Activated naive CD4-positive, alpha-beta T cell treated with anti-CD3 and anti-CD28 coated beads, Interleukin-2, amount 10 ng/mL, durations not matched to agents 7 days and 5 days (primary cell): ENCODE measurements at places on chromosomes 7 and 10.

DNA sequence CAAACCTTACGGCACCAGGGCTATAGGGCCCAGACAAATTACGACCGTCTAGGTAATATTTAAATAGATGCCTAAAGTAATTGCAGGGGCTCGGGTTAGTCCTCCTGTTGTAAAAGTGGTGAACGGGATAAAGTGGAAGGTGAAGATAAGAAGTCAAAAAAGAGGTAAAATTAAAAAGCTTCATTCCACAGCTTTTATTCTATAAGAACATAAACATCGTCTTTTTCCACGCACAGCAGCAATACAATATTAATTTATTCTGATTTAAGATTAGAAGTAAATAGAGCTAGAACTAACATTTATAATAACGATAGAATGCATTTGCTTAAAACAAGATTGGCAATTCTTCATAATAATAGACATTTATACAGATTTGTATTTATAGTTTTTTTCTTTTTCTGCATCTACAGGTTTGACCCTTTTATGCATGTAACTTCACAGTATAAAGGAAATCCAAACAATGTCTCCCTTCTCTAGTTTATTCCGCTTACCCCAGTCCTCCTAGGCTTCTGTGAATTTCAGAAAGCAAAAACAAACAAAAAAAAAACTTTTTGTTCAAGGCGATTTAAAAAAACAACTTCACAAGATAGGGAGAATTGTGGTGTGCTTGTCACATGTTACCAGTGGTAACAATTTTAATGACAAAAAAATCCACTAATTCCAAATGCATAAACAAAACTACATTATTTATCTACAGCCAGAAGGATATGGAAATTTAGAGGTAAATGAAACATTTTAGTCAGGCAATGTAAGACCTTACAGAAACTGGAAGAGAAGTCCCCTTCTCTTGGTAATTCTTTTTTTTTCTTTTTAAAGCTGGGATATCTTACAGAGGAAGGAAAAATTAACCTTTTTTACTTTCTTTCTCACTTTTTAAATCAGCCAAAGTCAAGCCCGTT, 3.4 kb downstream of the HOXA10 start:
- no peak for DNase-seq
- peak overlapping the region; percentile 79 for H3K27ac ChIP-seq
- H3K4me3 ChIP-seq: no peak overlapping the region
- peaks cover 98% of the 10 kb centered on the region for H3K27me3 ChIP-seq
- H3K4me1 ChIP-seq: peaks cover 14% of the 10 kb centered on the region
- H3K36me3 ChIP-seq: peaks cover 8% of the 10 kb centered on the region

GRCh38 chr7:15851201-15851600, 164.7 kb upstream of the MEOX2 start:
- no peaks in the 10 kb centered on the region for H3K4me1 ChIP-seq
- H3K4me3 ChIP-seq: no peak overlapping the region
- DNase-seq: no peak
- no peak overlapping the region for H3K27ac ChIP-seq
- H3K36me3 ChIP-seq: no peaks in the 10 kb centered on the region

DNA sequence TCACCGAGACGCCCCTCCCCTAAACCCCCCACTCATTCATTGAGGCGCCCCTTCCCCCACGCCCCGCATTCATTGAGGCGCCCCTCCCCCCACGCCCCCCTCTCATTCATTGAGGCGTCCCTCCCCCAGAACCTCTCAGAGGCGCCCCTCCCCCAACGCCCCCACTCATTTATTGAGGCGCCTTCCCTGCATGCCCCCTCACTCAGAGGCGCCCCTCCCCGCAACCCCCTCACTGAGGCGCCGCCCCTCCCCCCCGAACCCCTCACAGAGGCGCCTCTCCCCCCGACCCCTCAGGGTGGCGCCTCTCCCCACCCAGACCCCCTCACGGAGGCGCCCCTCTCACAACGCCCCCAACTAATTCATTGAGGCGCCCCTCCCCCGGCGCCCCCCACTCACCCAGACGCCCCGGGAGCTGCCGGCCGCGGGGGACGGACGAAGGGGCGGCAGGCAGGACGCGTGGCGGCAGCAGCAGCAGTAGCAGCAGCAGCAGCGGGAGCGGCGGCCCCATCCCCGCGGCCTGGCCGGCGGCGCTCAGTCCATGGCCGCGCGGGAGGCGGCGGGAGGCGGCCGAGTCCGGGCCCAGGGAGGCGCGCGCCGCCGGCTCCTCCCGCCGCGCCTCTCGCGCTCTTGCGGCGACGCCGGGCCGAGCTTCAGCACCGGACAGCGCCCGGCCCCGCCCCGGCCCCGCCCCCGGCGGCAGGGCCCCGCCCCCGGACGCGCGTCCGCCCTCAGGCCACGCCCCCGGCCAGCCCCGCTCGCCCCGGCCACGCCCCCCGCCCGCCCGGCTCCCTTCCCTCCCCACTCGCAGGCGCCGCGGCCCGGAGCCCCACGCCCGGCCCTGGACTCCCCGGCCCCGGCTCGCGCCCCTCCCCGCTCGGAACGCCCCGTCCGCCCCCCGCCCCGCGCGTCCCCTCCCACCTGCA, at the start of gene PTPRN2:
Gene PTPRN2, minus strand, starts transcription at position 662 of the 923 bp plus-strand sequence.
- no peak within 1 kb of the TSS for H3K27ac ChIP-seq
- peaks cover 55% of the 10 kb centered on the region for H3K27me3 ChIP-seq
- H3K4me1 ChIP-seq: peaks cover 8% of the 10 kb centered on the region
- H3K4me3 ChIP-seq: peak within 1 kb of the TSS; percentile 40

DNA sequence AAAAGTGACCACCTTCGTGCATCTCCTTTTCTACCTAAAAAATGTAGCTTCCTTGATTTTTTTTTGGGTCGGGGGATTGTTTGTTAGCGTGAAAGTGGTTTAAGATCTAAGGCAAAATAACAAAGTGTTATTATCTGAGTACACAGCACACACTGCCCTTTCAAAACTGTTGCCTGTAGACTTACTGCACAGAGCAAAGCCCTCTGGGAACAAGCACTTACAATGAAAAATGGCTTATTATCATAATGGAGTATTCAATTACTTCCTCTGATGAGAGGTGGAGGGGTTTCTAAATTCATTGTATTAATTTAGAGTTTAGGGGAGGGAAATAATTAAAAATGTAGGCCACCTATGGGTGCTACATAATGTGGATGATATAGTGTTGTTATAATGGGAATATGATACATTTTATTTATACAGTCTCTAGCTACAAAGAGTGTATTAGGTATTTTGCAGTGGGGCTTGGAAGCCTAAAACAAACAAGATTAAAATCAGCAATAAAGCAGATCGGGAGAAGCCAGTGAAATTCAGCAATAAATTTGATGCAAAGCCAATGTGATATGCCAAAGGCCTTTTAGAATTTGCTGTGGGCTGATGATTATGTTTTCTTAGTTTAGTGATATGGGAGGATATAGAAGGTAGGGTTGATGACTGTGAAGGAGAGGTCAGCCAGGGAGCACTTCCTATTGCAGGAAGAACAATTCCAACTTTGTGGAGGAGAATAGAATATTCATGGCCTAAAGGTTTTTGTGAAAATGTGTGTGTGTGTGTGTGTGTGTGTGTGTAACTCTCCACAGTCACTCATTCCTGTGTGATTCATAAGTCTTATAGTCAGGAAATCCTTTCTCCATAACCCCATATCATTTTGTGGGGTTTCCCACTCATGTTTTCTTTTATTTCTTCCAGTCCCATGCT, 17.7 kb upstream of the EXOC4 start:
- H3K36me3 ChIP-seq: no peaks in the 10 kb centered on the region
- no peak for DNase-seq
- peaks cover 11% of the 10 kb centered on the region for H3K27me3 ChIP-seq
- H3K4me3 ChIP-seq: no peak overlapping the region
- no peak overlapping the region for H3K27ac ChIP-seq

GRCh38 chr7:19293431-19293830, 148.2 kb upstream of the FERD3L start:
- no peak for DNase-seq
- H3K27me3 ChIP-seq: no peaks in the 10 kb centered on the region
- H3K27ac ChIP-seq: no peak overlapping the region
- H3K36me3 ChIP-seq: no peaks in the 10 kb centered on the region
